ENCODE measurements at places on chromosomes 2 and 18.
A peak's percentile ranks its signal among the peaks of the same experiment; 100 is the strongest.

- H3K27ac ChIP-seq, result no peak overlapping the region
- no peaks in the 10 kb centered on the region for H3K36me3 ChIP-seq
- H3K4me1 ChIP-seq, result peaks cover 15% of the 10 kb centered on the region
Observed at GRCh38 chr2:122001441-122001874, 246.0 kb downstream of the TSN start.

DNA sequence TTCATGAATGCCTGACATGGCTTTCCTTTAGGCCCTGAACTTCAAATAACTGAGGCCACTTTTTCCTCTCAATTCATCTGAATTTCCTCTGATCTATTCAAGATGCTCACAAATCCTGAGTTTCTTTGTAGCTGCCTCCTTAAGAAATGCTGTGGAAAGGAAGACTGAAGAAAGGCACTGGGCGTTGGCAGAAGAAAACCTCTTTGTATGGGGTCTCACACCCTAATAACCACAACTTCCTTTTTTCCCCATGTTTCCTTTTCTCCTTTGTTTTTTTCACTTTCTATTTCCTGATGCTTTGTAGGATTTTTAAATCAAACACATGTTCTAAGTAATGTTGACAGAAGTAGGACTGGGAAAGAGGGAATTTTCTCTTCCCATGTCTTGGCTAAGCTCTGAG lies 447.4 kb downstream of the CMPK2 start:
- H3K27me3 ChIP-seq, result peaks cover 8% of the 10 kb centered on the region
- peak overlapping the region; percentile 95 for H3K27ac ChIP-seq
- H3K4me3 ChIP-seq, result no peak overlapping the region
- no peaks in the 10 kb centered on the region for H3K36me3 ChIP-seq
- no peak for DNase-seq

GRCh38 chr2:113876503-113877387 lies 13.1 kb upstream of the ACTR3 start:
- peaks cover 42% of the 10 kb centered on the region for H3K4me1 ChIP-seq
- no peak overlapping the region for H3K4me3 ChIP-seq
- H3K27me3 ChIP-seq, result no peaks in the 10 kb centered on the region
- peaks cover 5% of the 10 kb centered on the region for H3K36me3 ChIP-seq

DNA sequence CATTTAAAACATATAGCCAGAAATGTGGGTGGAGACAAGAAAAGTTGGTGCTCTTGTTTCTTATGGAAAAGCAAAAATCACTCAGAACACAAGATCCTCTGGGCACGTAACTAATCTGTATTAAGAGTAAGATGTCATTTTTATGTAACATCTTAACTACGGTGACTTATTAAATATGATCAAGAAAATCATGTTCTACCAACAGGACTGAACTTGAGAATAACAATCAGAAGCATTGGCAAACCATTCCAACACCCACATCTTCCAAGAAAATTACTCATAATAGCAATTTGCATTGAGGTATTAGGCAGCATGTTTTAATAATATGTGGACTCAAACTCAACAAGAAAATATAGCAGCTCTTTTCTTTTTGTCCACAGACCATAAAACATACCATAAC lies 21.6 kb downstream of the MAP2 start:
- no peak overlapping the region for H3K4me3 ChIP-seq
- H3K4me1 ChIP-seq, result no peaks in the 10 kb centered on the region
- no peaks in the 10 kb centered on the region for H3K36me3 ChIP-seq
- DNase-seq, result no peak
- H3K27me3 ChIP-seq, result peaks cover 6% of the 10 kb centered on the region

DNA sequence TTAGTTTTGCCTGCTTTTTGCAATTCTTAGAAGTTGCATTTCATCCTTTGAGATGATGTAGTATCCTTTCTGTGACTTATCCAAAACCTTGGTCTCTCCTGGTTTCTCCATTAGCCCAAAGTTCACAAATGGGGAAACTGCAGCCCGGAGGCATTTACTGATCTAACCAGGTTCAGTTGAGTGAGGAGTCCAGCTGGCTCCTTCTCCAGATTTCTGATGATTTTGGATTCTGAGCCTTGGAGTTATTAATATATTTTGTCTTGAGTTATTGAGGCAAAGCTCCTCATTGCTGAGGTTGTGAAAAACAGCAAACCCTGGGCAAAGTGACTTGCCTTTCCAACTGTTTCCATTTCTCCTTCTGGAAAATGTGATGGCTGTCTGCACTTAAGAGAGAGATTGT lies 1.7 kb downstream of the SLC1A4 start:
- no peaks in the 10 kb centered on the region for H3K36me3 ChIP-seq
- DNase-seq, result no peak
- H3K27ac ChIP-seq, result no peak overlapping the region
- peaks cover 33% of the 10 kb centered on the region for H3K4me1 ChIP-seq
- peaks cover 47% of the 10 kb centered on the region for H3K27me3 ChIP-seq

DNA sequence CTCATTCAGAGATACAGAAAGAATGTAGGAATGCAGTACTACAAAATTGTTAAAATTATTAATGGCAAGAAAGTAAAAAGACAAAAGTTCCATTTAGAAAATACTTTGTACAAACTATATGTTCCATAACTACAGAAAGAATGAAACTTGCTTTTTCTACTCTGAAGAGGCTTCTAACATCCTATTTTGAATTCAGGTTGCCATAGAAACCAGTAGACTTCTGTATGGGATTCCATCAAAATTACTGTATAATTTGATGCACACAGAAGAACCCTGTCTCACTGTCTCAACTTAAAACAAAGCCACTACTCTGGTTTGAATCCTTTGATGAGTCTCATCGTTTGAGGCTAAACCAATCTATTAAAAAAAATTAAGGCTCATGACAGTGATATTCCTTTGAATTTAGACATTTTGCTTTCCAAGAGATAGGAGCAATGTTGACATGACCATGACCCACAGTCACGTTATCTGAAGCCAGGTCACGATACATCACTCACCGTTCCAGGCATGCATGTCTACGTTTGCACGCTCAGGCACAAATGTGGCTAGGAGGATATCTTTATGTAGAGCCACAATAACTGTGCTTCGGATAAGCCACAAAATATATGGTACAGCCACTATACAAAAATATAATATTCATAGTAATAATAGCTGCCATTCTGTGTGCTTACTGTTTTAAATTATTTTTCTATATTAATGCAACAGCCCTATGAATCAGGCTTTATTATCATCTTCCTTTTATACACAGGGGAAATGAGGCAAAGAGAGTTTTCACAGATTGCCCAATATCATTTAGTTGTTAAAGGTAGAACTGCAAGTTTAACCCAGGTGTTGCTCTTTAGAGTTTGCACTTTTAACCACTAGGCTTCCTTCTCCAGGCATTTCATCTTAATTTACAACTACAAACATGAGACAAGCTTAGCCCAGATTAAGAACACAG lies 82.4 kb downstream of the CACNB4 start:
- H3K4me3 ChIP-seq, result no peak overlapping the region
- no peak overlapping the region for H3K27ac ChIP-seq
- peaks cover 10% of the 10 kb centered on the region for H3K27me3 ChIP-seq
- H3K36me3 ChIP-seq, result no peaks in the 10 kb centered on the region

- H3K4me3 ChIP-seq, result no peak overlapping the region
- peak overlapping the region; percentile 40 for H3K27ac ChIP-seq
- no peaks in the 10 kb centered on the region for H3K27me3 ChIP-seq
- peaks cover 63% of the 10 kb centered on the region for H3K4me1 ChIP-seq
- peaks cover 5% of the 10 kb centered on the region for H3K36me3 ChIP-seq
- DNase-seq, result no peak
Observed at GRCh38 chr2:205610437-205610836, 71.9 kb upstream of the NRP2 start.

DNA sequence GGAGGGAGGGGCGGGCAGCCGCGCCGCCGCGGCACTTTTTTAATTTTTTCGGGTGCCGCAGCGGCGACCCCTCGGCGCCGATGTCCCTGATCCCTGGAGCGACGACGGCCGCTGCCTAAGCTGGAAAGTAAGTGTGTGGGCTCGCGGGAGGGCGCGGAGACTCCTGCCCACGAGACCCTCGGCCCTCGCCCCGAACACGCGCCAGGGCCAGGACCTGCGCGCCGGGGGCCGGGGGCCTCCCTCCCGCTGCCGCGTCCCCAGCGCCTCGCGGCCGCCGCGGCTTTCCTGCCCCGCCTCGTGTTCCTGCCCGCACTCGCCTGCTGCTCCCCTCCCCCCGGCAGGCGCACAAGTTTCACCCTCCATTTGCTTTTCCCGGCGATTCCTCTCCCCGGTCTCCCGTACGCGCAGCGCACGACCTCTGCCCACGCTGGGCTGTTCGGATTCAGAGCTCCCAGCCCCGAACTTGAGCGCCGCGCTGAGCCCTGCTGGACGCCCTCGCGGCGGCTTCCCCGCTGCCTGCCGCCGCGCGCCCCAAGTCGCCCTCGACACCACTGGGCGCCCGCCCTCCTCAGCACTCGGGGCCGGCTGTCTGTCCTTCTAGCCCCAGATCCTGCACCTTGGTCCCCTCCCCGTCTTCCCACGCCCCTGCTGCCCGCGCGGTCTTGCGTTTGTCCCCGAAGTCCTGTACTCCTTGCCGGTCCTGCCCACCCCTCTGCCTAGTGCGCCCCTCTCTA lies 507 bp downstream of the PKP4 start:
- H3K27ac ChIP-seq, result peak overlapping the region; percentile 97
- H3K36me3 ChIP-seq, result no peaks in the 10 kb centered on the region
- DNase-seq, result peak; percentile 76
- peak overlapping the region; percentile 98 for H3K4me3 ChIP-seq
- no peaks in the 10 kb centered on the region for H3K27me3 ChIP-seq

GRCh38 chr2:185892484-185892883 lies 153.9 kb downstream of the FSIP2 start:
- H3K27ac ChIP-seq, result no peak overlapping the region
- H3K4me3 ChIP-seq, result no peak overlapping the region
- no peaks in the 10 kb centered on the region for H3K4me1 ChIP-seq

- H3K27me3 ChIP-seq, result peaks cover 3% of the 10 kb centered on the region
- no peak overlapping the region for H3K4me3 ChIP-seq
- H3K4me1 ChIP-seq, result no peaks in the 10 kb centered on the region
- no peaks in the 10 kb centered on the region for H3K36me3 ChIP-seq
- no peak overlapping the region for H3K27ac ChIP-seq
Observed at GRCh38 chr2:125455110-125455509, 1200.8 kb upstream of the GYPC start.

GRCh38 chr18:34795070-34795732 lies 85.1 kb downstream of the DTNA start:
- peak overlapping the region; percentile 23 for H3K27ac ChIP-seq
- H3K4me3 ChIP-seq, result peak overlapping the region; percentile 12
- H3K4me1 ChIP-seq, result peaks cover 49% of the 10 kb centered on the region
- DNase-seq, result no peak

- peaks cover 25% of the 10 kb centered on the region for H3K4me1 ChIP-seq
- peak overlapping the region; percentile 49 for H3K4me3 ChIP-seq
Observed at GRCh38 chr2:176081376-176081836, 2.4 kb downstream of the EVX2 start.

- H3K4me1 ChIP-seq, result peaks cover 39% of the 10 kb centered on the region
- no peak for DNase-seq
- H3K4me3 ChIP-seq, result peak overlapping the region; percentile 2
- H3K36me3 ChIP-seq, result peaks cover 34% of the 10 kb centered on the region
- H3K27me3 ChIP-seq, result peaks cover 4% of the 10 kb centered on the region
Observed at GRCh38 chr2:202122163-202122540, 49.1 kb downstream of the KIAA2012 start.

- H3K4me1 ChIP-seq, result no peaks in the 10 kb centered on the region
- no peak overlapping the region for H3K4me3 ChIP-seq
- no peaks in the 10 kb centered on the region for H3K27me3 ChIP-seq
- H3K36me3 ChIP-seq, result no peaks in the 10 kb centered on the region
- no peak overlapping the region for H3K27ac ChIP-seq
Observed at GRCh38 chr18:68840554-68841263, 42.8 kb downstream of the CCDC102B start.

DNA sequence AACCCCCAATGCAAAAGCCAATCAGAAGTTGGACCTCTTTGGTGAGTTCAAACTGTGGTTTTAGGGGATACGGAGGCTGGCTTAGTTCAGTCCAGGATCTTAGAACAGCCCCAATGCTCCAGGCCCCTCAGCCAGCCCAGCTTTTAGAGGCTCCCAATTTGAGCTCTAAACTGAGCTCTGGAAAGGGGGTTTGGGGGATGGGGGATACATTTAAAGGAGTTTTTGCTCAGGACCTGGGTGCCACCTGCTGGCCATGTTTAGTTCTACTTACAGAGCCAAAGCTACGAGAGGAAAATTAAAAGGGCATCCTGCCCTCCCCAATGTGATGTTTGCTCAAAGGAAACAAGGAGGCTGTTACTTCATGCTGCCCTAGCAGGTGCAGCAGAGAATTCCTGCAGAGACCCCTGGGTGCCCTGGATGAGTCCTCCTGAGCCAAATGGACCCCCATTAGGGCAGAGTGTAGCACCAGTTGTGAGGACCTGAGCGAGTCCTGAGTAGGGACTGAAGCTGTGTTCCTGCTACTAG lies 15.9 kb upstream of the TMEM214 start:
- peaks cover 37% of the 10 kb centered on the region for H3K4me1 ChIP-seq
- peaks cover 28% of the 10 kb centered on the region for H3K36me3 ChIP-seq
- peak; percentile 60 for DNase-seq
- no peaks in the 10 kb centered on the region for H3K27me3 ChIP-seq
- no peak overlapping the region for H3K4me3 ChIP-seq

DNA sequence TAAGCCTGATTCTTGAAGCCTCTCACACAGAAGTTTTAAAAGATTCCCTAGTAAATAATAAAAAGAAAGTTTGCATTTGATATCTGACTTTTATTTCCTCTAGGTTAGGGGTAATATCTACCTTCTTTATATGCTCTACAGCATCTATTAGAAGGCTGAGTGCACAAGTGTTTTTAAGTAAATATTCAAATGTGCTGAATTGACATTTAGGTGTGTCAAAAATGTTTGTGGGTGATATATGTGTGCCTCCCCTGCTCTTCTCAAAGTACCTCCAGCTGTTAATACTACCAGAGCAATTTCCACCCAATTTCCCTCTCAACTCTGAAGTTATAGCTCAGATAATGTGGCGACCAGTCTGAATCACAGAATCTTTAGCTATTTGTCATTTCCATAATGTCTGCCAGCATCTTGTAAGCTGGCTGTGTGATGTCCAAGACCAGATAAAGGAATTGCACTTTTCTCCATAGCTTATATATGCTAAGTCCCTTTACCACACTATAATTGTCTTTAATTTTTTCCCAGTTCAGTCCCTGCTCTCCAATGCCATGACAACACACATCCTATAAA lies 24.4 kb upstream of the ERMN start:
- H3K4me1 ChIP-seq, result no peaks in the 10 kb centered on the region
- H3K4me3 ChIP-seq, result no peak overlapping the region
- DNase-seq, result no peak
- H3K27me3 ChIP-seq, result no peaks in the 10 kb centered on the region

DNA sequence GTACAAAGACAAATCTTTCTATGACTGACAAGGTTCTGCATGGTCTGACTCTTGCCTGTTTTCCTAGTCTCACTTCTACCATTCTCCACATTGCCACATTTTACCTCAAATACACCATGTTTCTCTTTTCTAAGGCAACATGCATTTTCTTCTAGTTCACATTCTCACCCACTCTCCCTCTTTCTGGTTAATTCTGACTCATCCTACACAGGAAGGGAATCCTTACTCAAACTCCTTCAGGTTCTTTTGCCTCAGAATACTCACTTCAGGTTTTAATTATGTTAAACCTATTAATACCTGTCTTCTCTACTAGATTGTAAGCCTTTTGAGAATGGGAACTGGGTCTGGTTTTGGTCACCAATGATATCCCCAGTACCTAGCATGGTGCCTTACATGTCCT lies 47.2 kb downstream of the MAP2 start:
- DNase-seq, result no peak
- H3K4me1 ChIP-seq, result peaks cover 47% of the 10 kb centered on the region
- peaks cover 14% of the 10 kb centered on the region for H3K36me3 ChIP-seq
- no peak overlapping the region for H3K4me3 ChIP-seq
- H3K27me3 ChIP-seq, result no peaks in the 10 kb centered on the region
- peak overlapping the region; percentile 2 for H3K27ac ChIP-seq

- peaks cover 34% of the 10 kb centered on the region for H3K4me1 ChIP-seq
- peaks cover 12% of the 10 kb centered on the region for H3K27me3 ChIP-seq
- no peak overlapping the region for H3K4me3 ChIP-seq
Observed at GRCh38 chr2:234544659-234545611, 48.1 kb upstream of the ARL4C start.
